Cortex of kidney (tissue), 1 donor: ENCODE measurements at places on chromosomes 7 and 10.

DNA sequence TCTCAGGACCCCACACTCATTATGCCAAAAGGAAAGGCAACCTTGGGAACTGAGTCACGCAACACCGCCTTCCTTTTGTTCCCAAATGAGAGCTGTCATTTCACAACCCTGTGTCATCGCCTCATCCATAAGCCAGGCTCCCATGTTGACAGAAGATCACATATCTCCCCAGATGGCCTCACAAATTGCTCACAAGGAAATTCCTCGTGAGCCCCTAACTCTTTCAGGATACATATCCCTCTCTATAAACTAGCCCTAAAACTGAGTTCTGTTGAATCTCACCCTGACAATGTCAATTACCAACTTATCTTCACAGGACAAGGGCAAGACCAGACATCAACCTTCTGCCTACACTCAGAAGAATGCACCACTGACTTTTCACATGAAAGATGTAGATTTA is 22.6 kb downstream of the CCDC3 start:
- no peak for DNase-seq

DNA sequence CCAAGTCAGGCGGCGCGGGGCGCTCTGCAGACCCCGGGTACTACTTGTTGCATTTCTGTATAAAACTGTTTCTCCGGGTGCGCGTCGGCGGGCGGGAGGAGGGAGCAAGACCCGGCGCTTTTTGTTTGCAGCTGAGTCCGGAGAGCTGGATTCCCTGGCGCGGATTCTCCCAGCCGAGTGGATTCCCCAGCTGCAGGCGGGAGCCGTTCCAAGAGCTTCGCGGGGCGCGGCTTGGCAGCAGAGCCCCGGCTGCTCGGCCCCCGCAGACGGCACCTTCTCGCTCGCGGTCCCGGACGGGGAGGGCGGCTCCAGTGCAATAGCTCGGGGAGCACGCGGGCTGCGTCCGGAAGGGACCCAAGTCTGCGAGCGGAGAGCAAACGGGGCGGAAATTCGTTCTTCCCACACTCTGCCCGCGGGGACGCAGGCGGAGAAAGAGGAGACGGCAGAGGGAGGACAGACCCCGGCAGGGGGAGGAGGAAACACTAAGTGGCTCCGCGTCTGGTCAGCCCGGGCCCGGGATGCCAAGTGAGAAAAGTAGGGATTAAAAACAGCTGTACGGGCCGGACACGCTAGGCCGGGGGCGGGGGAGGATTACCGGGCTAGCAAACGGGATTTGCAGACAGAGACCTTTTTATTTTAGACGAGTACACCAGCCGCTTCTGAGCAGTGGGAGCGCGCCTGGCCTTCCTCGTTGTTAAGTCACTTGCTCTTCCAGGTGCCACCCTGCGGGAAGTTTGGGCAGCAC is at the start of gene TRIL:
TRIL (minus strand) TSS at position 96 of the 745 bp plus-strand sequence. CDS start 284 bp downstream, outside the sequence.
- DNase-seq: peak; percentile 15

GRCh38 chr10:117351558-117351957 is 23.7 kb downstream of the PDZD8 start:
- no peak for DNase-seq

GRCh38 chr10:130810856-130811255 is 500.7 kb downstream of the TCERG1L start:
- DNase-seq: no peak

- DNase-seq: no peak
Measured at GRCh38 chr10:30775779-30776591, 146.4 kb upstream of the LYZL2 start.

DNA sequence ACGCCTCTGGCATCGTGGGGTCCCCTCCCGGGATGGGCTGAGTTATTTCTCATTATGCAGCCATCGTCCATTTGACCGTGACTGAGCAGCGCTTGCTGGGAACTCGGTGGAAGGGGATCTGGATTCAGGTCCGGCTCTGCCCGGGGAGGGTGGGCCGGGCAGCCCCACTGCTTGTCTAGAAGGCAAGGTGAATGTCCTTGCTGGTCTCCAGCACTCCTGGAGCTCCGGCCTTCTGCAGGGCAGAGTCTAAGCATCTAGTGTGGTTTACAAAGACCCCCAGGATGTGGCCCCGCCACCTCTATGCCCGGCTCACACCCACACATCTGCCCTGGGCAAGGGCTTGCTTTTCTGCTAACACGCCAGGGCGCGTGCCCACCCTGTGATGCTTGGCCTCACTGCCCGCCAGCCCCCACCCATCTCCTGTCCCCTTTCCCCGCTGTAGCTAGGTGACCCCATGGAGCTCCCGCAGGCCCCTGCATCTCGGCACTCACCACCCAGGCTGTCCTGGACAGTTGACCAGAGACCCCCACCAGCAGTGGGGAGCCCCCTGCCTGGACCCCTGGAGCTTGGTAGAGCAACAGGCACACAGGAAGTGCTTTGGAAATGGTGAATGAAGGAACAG is 151.0 kb upstream of the CHST15 start:
- DNase-seq: no peak

DNA sequence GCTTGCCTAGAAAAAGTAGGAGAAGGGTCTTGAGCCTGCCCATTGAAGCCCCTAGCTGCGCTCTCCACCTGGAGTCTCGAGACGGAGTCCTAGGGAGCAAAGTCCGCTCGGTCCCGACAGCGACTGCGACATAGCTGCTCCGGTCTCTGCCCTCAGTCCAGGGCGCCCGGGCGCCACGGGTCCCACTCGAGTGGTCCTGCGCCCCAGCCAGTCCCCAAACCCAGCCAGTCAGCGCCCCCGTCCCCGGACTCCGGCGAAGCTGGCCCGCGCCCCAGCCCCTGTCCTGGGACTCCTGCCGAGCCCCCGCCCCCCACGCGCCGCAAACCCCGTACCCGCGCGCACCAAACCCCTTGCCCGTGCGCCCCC is 490 bp downstream of the TNS3 start:
- DNase-seq: no peak

DNA sequence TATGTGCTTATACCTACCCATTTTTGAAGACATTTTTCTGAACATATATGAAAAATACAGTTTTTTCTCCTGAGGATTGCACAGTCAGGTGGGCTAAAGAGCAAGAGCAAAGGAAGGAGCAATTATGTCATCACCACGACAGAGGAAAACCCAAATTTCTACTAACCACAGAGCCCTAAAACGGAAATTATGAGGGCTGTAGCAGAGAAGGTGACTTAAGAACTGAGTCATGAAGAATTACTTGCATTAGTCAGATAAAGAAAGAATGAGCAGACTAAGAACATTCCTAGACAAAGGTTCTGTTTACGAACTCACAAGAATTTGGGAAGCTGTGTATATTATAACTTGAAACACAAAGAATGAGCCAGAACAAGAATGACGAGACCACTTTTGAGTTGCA is 974.4 kb downstream of the NXPH1 start:
- DNase-seq: no peak

DNA sequence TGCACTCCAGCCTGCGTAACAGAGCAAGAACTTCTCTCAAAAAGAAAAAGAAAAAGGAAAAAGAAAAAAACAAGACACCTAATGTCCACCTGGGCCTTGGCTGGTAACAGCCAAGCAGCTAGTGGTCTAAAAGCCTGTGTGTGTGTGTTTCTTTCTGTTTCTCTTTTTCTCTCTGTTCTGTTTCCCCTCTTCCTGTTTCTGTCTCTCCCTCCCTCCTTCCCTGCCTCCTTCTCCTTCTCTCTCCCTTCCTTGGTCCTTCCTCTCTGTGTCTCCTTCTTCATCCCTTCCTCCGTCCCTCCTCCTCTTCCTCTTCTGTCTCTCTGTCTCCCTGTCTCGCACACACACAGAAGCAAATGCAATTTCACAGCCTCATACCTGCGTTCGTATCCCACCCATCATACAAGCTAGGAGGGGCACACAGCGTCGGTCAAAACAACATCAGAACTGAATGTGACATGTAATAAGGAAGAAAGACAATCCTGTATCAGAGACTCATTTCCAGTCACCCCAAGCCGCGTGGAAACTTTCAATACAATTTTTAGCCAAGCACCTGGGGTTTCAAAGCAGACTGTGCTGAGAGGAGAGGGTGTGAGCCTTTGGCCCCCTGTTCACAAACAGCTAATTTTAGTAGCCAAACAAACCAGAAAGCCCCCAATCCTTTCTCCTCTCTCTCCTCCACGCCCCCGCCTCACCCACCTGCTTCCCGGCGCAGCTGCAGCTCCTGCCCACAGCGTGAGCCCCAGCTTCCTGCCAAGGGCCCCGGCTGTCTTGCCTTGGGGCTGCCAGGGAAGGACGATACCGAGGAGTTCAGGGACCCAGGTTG is 50.2 kb upstream of the GNA12 start:
- DNase-seq: no peak

DNA sequence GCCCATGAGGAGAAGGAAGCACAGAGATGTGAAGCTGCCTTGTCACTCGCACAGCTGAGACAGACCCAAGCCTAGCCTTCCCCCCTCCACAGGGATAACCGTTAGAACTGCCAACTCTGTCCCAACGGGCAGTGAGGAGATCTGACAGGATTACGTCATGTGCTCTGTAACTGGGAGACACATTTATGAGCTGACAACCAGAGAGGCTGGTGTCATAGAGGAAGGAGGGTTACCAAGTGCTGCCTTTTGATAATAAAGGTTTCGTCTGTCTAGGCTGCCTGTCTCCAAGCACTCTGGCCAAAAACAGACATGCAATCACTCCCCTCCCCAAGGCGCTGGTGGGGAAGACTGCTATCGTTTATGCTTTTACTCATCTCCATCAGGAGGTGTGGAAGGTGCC is 165.9 kb downstream of the PLXNA4 start:
- DNase-seq: no peak

DNA sequence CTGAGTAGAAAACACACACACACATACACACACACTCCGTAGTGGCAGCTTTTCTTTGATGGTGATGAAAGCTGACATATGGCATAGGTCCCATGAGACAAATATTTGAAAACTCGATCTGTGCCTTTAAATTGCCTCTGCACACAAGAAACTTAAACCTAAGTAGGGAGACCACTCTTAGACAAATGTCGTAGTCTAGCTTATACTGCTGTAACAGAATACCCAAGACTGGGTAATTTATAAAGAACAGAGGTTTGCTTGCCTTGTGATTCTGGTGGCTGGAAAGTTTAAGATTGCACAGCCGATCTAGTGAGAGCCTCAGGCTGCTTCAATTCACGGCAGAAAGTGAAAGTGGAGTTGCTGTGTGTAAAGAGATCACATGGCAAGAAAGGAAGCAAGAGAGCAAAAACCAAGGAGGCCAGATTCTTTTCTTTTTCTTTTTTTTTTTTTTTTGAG is 489.4 kb upstream of the SORCS1 start:
- no peak for DNase-seq

DNA sequence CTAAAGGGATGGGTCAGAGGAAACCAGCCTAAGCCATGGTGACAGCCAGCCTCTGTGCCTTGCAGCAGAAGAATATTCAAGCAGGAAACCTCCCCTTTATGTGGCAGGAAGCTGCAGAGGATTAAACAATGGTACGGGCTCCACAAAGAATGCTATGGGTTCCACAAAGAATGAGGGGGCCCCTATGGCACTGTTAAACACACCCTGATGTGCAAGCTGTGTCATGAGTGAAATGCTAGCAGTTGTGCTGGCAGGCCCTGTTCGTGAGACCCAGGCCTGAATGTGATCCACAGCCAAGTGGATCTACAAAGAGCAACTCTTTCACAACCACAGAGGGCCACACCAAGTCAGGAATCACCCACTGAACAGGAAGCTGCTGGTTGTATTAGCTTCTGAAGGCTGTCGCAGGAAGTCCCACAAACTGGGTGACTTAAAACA is 68.9 kb downstream of the MYOF start:
- DNase-seq: no peak

GRCh38 chr10:84424731-84425167 is 96.4 kb downstream of the CCSER2 start:
- DNase-seq: no peak

DNA sequence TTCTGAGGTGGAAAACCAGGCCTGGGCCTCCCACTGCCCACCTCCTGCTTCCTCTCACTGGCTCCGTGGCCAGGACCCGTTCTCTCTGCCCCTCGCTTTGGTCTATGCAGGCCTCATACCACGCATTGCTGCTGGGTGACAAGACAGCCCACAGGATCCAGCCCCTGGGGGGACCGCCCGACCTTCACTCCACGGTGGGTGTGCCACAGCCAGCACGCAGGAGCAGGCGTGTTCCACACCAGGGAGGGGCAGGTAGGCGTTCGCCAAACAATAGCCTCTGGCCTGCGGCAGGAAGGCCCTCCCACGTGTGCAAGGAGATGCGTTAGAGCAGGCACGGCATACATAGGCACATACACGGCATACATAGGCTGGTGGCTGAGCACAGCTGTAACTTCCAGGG is 233.4 kb downstream of the WDR37 start:
- no peak for DNase-seq

GRCh38 chr7:12244129-12244528 is 33.0 kb downstream of the TMEM106B start:
- DNase-seq: no peak

DNA sequence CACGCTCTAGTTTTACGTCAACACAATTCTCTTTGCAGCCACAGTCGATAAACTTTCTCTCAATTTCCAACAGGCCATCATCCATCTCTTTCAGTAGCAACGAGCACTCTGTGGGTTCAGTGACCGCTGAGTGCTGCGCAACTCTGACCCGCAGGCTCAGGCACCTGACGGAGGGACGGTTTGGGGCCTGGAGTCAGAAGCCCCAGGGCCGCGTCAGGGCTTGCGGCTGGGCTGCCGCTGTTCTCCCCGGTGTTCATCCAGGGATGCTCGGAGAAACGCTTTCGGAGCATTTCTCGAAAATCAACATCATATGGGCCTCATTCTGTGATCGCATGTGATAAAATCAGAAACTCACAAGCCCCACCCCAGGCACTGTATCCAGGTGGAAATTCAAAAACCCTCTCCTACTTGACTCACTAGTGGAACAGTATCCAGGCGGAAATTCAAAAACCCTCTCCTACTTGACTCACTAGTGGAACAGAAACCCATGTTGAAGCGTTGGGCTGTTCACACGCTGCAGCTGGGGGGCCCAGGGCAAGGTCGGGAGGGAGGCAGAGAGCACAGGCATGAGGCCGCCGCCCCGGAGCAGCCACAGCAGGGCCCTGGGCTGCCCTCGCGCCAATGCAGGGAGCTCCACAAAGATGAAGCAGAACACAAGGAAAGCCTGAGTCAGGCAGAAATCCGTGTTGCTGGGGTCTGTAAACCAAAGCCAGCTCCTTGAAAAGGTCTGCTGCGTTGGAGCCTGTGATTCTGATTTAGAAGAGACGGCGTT is 73.3 kb upstream of the NKX6-2 start:
- DNase-seq: no peak

- no peak for DNase-seq
Measured at GRCh38 chr7:148630078-148630477, 39.5 kb downstream of the C7orf33 start.

DNA sequence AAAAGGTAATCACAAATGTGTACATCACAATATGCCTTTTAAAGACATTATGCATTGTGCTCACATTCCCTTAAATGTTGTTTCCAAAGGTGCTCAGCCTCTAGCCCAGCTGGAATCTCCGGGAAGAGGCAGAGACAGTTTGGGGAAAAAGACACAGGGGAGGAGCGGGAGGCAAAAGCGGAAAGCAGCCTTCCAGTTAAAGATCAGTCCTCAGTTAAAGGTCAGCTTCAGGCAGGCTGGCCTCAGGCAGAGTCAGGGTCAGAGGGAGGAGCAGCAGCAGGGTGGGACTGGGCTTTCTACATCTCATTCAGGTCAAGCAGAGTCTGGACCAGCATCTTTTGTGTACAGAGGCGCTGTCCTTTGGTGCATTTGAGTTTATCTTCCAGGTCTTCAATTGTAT is 18.6 kb downstream of the ST7 start:
- DNase-seq: no peak
